ENCODE measurements at places on chromosomes 7 and 10.

DNA sequence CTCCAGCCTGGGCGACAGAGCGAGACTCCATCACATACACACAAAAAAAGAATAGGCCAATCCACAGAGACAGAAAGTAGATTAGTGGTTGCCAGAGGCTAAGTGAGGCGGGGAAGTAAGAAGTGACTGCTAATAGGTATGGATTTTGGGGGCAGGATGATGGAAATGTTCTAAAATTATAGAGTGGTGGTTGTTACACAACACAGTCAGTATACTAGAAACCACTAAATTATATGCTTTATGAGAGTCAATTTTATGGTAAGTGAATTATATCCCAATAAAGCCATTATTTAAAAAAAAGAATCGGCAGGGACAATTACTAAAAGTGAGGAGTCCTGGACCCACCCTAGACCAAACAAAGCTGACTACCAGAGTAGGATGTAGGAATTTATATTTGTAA lies 24.3 kb downstream of the DENND2A start:
- DNase-seq: no peak

DNA sequence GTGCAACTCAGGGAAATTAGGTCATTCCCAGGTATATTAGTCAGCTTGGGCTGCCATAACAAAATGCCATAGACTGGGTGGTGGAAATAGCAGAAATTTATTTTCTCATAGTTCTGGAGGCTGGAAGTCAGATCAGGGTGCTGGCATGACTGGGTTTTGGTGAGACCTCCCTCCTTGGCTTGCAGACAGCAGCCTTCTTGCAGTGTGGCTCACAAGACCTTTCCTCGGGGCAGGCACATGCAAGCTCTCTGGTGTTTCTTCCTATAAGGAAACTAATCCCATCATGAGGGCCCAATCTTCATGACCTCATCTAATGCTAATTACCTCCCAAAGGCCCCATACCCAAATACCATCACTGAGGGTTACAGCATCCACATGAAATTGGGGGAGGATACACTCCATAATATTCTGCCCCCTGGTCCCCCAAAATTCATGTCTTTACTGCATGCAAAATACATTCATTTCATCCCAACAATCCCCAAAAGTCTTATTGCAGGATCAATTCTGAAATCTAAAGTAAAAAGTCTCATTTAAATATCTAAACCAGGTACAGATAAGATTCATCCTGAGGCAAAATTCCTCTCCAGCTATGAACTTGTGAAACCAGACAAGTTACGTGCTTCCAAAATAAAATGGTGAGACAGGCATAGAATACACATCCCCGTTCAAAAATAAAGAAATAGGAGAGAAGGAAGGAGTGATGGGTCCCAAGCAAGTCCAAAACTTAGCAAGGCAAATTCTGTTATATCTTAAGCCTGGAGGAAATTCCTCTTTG lies 17.4 kb upstream of the CBLL1 start:
- no peak for DNase-seq

DNA sequence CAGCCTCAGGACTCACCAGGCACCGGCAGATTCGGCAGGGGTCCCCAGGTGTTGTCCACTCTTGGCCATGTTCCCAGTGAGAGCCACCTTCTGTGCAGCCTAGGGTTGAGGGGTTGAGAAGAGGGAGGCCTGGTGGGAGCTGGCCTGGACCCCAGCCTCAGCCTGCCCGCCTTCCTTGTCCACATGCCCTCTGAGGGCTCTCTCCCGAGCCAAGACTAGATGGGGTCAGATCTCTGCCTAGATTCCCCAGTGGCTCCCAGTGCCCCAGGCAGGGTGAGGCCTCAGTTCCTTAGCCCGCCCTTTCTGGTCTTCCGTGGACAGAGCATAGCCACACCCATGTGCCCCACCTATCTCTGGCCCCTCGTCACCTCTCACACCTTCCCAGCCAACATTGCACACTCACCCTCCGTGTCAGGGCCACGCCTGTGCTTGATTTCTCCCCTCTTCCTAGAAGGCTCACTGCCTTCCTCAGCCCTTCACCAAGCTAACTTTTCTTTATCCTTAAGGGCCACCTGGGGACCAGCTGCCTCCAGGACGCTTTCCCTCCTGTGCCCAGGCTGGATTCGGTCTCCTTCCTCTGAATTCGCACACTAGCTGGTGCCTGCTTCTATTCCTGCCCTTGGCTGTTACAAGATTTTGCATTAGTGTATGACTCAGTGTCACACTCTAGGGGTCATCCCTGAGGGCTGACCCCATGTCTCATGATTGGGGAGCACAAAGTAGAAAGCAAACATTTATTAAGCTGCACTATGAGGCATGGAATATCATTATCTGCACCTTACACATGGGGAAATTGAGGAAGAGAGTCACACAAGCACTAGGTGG lies 7.5 kb downstream of the KCP start:
- DNase-seq: no peak

DNA sequence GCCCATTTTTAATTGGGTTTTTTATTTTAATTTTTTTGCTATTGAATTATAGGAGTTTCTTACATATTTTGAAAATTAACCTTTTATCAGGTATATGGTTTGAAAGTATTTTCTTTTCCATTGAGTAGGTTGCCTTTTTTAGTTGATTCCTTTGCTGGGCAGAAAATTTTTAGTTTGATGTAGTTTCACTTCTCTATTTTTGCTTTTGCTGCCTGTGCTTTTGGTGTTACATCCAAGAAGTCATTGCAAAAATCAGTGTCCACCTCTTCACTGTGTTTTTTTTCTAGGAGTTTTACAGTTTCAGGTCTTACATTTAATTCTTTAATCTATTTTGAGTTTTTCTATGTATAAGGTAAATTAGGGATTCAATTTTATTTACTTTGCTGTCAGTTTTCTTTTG lies 129.8 kb upstream of the FERD3L start:
- DNase-seq: no peak

GRCh38 chr7:1758859-1759521 lies 88.9 kb downstream of the ELFN1 start:
- DNase-seq: no peak

- peak; percentile 52 for DNase-seq
These were observed 86.4 kb downstream of the MYL10 start for GRCh38 chr7:101542527-101543241.

- no peak for DNase-seq
These were observed 51.2 kb upstream of the TMEM229A start for GRCh38 chr7:124084024-124084423.
